ENCODE measurements at places on chromosomes 3 and 15.

GRCh38 chr3:120324190-120324589 lies 25.0 kb downstream of the LRRC58 start:
- DNase-seq = no peak

GRCh38 chr3:71776538-71776937 lies 8.4 kb downstream of the PROK2 start:
- no peak for DNase-seq

GRCh38 chr3:20185331-20185678 lies 701 bp downstream of the SGO1 start:
- no peak for DNase-seq

DNA sequence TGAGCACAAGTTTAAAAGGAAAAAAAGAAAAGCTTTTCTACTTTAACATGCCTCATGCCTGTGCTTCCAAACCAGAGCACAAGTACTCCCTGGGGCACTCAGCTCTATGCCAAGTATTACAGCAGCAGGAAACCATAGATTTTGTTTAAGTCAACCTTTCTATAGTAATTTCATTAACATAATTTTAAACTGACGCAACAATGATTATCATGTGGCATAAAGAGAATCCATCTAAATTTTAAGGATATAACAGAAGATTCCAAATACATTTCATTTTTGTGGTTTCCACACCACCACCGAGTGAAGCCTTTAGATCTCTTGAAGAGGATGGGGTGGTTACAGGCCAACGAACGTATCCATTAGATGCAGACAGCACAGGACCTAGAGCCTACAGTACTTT lies 112.1 kb downstream of the TNIK start:
- DNase-seq = no peak

DNA sequence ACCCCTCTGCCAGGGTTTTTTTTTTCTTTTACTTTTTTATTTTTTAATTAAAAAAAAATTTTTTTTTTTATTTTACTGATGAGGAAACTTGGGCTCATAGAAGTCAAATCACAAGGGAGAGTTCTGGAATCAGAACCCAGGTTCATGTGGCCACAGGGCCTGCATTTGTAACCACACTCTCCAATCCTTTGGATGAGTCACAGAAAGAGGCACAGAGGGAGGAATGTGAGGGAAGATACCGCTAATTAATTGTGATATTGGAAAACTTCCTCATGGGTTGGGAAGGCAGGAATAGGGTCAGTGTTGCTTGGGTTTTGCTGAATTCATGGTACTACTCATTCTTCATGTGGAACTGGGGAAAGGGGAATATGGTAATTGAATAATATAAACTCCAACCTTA lies 132.9 kb upstream of the SLC6A11 start:
- no peak for DNase-seq

DNA sequence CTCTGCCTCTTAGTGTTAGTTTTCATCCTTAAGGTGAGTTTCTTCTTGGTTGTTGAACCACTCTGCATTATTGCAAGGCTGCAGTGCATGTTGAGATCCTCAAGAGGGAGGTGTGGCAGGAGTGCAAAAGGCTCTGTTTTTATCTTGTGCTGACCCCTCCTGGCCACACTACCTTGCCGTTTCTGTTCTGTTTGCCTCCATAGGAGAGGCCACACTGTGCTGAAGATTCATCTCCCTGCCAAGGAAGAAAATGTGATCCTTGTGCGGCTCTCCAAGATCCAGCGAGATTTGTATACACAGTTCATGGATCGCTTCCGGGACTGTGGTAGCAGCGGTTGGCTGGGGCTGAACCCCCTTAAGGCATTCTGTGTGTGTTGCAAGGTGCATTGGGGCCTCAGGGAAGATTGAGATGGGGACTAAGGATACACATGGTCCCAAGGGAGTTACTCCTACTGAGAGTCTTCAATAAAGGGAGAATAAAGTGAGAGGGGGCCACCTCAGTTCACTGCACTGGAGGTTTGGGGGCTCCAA lies 33.0 kb upstream of the TEX264 start:
- peak; percentile 45 for DNase-seq

- no peak for DNase-seq
Measured at GRCh38 chr3:123068601-123069381, 2.0 kb downstream of the PDIA5 start.

DNA sequence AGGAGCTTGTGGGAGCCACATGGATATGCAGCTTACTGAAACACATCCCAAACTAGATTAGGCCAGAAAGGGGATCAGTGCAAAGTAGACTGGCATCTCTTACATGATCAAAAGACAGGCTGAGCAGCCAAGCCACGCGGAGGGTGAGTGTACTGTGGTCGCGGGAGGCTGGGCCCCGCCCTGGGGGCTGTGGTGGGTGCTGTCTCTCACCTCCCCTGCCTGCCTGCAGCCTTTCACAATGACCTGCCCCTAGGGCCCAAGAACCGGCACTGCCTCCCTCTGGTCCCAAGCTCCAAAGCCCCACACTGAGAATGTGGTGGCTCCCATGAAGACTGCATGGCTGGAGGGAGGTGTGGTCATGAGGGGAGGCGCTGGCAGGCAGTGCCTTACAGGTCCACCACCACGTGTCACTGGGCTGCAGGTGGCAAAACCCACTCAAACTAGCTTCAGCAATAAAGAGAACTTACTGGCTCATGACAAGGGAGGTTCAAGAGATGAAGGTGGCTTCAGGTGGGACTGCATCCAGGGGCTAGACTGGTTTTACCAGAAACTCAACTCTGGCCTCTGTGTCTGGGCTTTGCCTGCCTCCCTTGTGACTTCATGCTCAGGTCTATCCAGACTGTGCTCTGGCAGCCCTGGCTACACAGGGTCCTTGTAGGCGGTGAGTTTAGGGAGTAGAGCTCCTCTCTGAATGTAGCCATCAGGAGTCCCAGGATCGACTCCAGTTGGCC lies 27.4 kb upstream of the PLXND1 start:
- DNase-seq = no peak

GRCh38 chr3:152811974-152812760 lies 22.8 kb upstream of the P2RY1 start:
- DNase-seq = no peak

DNA sequence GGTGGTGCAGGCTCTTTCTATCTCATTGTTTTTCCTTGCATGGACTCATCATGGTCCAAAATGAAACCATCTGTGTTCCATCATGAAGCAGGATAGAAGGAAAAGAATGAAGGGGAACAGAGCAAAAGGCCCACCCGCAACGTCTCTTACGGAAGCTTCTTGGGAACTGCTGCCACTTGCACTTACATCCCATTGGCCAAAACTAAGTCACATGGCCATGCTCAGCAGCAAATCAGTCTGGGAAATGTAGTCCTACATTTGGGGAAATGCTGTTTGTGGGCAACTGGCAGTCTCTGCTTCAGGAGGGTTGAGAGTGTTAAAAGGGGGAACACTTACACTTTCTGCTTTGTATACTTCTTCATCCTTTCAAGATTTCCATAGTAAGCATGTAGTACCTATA lies 191.6 kb downstream of the SV2B start:
- DNase-seq = no peak

DNA sequence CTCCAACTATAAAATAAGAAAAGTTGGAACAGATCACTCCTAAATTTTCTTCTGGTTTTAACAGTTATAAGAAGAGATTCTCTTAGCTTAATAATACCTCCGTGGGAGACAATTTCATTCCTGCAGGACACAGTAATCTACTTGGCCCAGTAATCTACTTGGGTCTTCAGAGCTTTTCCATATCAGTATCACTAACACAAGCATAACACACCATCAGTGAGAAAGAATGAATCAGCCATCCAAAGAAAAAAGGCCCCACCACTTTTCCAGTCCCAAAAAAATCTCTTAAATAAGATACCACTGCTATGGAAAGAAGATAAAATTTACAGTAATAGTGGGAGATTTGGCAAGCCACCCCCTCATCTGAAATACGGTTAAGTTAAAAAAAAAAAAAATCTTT lies 20.2 kb downstream of the SIN3A start:
- no peak for DNase-seq

- DNase-seq = no peak
Measured at GRCh38 chr3:31536497-31536896, 3.8 kb downstream of the STT3B start.

GRCh38 chr15:76185716-76186115 lies 125.6 kb downstream of the ETFA start:
- DNase-seq = no peak

GRCh38 chr3:72033666-72034428 lies 248.9 kb upstream of the PROK2 start:
- no peak for DNase-seq

GRCh38 chr3:145807990-145808389 lies 353.0 kb downstream of the PLOD2 start:
- no peak for DNase-seq

- no peak for DNase-seq
Measured at GRCh38 chr3:137615659-137616418, 148.3 kb upstream of the SOX14 start.

GRCh38 chr3:128353991-128354687 lies 112.6 kb downstream of the DNAJB8 start:
- DNase-seq = no peak

DNA sequence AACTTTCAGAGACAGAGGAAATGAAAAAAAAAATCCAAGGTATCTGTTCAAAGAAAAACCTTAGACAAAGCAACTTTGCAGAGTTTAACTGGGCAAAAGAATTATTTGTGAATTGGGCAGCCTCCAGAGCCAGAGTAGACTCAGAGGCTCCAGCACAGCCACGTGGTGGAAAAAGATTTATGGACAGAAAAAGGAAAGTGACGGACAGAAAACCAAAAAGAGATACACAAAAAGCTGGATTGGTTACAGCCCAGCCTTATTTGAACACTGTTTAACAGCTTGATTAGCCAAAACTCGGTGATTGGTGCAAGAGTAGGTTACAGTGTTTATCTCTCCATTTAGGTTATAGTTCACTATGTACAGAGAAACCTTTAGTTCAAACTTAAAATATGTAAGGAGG lies 23.7 kb upstream of the GPD1L start:
- DNase-seq = no peak

DNA sequence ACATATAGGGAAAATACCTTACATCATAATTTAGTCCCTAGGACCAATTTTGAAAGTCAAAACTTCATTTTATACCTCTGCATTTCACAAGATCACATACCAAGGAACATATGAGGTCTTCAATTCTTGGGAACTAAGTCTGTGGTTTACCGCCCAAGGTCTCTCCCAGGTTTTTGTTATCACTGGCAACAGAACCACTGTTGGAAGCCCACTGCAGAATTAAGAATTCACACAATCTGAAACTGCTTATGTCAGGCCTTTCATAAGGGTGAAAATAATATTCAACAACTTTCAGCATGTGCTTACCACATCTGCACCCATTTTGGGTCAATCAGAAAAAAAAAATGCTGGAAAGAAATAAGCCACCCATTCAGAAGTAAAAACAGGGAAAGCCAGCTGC lies 107.2 kb upstream of the MME start:
- peak; percentile 74 for DNase-seq

DNA sequence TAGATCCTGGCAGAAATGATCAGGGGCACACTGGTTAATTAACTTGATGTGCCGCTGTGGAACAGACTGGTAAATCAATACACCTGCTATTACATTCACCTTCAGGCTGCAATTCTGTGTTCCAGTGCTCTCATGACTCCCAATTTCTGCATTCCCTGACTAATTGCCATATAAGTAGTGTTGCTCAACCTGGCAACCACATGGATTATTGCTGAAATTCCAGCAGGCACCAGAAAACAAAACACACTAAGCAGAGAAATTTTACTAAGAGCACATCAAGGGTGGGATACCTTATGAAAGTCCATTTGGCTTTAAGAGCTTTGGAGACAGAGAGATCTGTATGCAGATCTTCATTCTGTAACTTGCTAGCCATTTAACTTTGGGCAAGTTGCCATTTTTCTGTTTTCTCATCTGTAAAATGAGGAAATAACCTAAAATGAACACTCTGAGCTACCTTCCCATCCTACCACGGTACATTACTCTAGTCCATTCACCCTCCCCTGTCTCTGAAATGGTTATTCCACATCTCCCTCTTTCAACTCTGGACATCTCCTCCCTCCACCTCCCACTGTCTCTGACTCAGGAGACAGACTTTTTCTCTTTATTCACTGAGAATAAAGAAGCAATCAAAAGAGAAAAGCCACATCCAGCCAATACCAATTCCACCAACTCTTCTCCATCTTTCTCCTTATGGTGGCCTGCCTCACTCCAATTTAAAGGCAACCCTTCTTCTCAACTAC lies 54.6 kb downstream of the STAC start:
- no peak for DNase-seq

GRCh38 chr3:31758322-31758965 lies 222.6 kb downstream of the OSBPL10 start:
- DNase-seq = no peak

- DNase-seq = no peak
Measured at GRCh38 chr3:66361356-66361755, 139.5 kb downstream of the LRIG1 start.

GRCh38 chr3:32551496-32551895 lies 19.2 kb downstream of the DYNC1LI1 start:
- DNase-seq = no peak

- no peak for DNase-seq
Measured at GRCh38 chr15:100909989-100910955, 8.9 kb upstream of the LRRK1 start.

- no peak for DNase-seq
Measured at GRCh38 chr3:79003994-79004393, 763.8 kb downstream of the ROBO1 start.

- no peak for DNase-seq
Measured at GRCh38 chr15:75138016-75138999, 63.4 kb upstream of the C15orf39 start.

GRCh38 chr15:82570721-82571508 lies 30.7 kb upstream of the RPS17 start:
- no peak for DNase-seq

- no peak for DNase-seq
Measured at GRCh38 chr3:43296565-43296964, 10.2 kb downstream of the SNRK start.

DNA sequence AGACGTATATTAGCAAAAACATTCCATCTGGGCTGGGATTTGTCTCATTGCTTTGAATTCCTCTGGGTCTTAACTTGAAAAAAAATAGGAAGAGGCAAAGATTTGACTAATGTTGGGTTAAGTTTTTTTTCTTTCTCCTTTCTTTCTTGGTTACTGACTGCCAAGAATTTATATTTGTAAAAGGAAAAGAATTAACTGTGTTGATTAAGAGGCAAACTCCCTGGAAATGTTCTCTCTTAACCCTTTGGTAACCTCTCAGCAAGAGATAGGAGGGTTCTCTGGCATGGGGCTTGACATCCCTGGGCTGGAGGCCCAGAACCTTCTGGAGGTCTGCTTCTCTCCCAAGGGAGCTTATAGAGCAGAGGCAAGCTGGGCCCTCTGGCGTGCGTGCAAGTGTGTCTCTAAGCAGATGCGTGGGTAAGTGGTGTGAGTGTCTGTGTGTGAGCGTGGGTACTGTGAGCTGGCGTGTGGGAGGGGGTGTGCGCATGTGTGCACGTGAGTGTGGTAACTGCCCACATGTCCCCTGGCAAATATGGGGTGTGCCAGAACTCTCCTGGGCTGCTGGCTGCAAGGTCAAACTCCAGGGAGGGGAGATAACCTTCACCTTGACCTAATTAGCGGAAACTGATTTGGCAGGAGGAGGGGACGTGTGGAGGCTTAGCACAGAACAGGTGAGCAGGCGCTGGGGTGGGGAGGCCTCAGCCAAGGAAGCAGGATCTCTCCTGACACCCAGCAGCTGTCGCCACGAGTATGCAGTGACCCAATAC lies 49.4 kb upstream of the MAGEF1 start:
- peak; percentile 20 for DNase-seq

Measured in non-pigmented ciliary epithelial cell (primary cell).